ENCODE measurements at places on chromosomes 3 and 15. TPM values are rescaled to one million over a fixed set of nuclear protein-coding genes. Genes with fewer than 3 reads are reported as not detected.

DNA sequence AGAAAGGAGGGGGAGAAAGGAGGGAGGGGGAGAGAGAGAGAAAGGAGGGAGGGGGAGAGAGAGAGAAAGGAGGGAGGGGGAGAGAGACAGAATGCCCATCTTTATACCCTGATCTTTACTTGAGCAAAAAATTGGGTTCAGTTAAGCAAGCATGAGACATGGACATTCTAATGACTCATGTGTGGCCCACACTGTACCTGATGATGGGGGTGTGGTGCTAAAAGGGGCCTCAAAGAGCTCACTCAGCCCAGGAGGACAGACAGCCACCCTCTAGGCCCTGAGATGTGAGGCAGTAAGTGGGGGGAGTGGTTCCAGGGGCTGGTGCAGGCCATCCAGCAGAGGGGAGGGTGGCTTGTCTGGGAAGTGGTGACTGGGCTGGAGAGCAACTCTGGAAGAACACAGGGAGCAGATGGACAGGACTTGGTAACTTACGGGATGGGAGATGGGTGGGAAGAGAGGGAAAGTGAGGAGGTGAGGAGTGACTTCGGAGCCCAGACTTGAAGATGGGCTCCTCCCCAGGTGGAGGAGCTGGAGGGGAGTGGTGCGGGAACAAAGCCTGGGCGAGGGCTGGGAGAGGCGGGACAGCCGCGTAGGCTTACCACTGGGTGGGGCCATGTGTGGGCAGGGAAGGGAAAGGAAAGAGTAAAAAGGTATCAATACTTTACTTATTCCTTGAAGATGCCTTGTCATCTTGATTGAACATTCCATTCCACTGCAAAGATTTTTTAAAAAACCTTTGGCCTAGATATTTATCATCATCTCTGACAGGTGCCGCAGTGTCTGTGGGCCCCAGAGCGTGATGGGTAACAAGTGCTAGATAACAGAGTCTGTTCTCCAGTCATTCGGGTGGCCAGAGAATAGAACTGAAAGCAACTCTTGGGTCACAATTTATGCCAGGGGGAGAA lies 32.3 kb downstream of the TSPAN3 start:
- no peak overlapping the region for H3K4me3 ChIP-seq
- no peak for DNase-seq
- H3K36me3 ChIP-seq: peaks cover 35% of the 10 kb centered on the region
- H3K27ac ChIP-seq: no peak overlapping the region
- no peaks in the 10 kb centered on the region for H3K27me3 ChIP-seq

DNA sequence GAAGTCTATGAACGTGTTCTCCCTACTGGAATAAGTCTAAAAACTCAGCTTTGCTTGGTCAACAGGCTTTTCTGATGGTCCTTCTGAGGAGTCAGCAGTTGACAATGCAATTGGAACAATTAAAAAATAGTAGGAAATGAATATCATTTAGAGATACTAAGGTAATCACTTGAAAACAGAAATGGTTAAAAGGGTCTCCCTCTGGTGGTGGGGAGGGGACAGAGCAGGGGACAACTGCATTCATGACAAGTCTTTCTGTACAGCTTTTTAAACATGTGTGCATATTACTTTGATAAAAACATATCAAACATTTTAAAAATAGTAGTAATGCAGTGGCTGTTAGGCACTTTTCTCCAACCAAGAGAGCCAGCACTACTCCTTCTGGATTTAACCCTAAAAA lies 119.9 kb upstream of the FHIT start:
- H3K4me3 ChIP-seq: no peak overlapping the region
- DNase-seq: no peak
- H3K36me3 ChIP-seq: no peaks in the 10 kb centered on the region
- H3K27ac ChIP-seq: no peak overlapping the region
- no peaks in the 10 kb centered on the region for H3K27me3 ChIP-seq
- H3K4me1 ChIP-seq: no peaks in the 10 kb centered on the region

DNA sequence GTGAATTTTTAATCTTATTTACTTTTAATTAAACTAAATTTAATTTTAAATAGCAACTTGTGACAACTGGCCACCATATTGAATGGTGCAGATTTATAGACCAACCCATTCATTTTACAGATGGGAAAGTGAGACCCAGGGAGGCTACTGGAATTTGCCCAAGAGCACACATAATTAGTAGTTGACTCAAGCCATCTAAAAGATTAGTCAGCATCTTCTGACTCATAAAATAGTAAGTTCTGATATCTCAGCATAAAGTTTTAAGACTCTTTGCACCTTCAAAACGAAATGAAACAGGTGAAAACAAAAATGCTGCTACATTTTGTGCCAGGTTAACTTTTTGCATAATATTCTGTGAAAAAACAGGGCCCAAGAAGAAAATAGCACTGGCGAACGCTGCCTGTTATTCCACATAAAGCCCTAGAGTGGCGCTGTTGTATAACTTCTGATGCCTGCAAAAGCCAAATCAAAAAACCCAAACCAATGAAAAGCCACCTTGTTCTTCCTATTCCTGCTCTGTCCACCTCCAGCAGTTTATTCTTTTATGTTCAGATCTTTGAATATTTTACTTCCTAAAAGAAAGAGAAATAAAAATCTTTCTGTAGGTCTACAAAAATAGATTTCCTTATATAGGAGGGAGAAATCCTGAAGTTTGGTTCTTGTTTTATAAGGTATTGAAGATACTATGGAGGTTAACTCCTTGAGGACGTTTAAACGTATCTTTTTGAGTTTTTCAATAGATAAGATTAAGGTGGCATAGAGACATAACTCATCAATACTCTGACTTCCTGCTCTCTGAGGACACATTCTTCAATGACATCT lies 62.8 kb downstream of the OTOL1 start:
- H3K27ac ChIP-seq: no peak overlapping the region
- H3K27me3 ChIP-seq: no peaks in the 10 kb centered on the region
- H3K4me1 ChIP-seq: no peaks in the 10 kb centered on the region

- no peak overlapping the region for H3K4me3 ChIP-seq
- H3K27me3 ChIP-seq: no peaks in the 10 kb centered on the region
- H3K27ac ChIP-seq: no peak overlapping the region
- no peak for DNase-seq
- H3K36me3 ChIP-seq: no peaks in the 10 kb centered on the region
- no peaks in the 10 kb centered on the region for H3K4me1 ChIP-seq
These were observed 232.6 kb downstream of the TBL1XR1 start for GRCh38 chr3:176964661-176965060.

- H3K36me3 ChIP-seq: no peaks in the 10 kb centered on the region
- H3K4me1 ChIP-seq: peaks cover 3% of the 10 kb centered on the region
- no peak overlapping the region for H3K4me3 ChIP-seq
- DNase-seq: no peak
- no peak overlapping the region for H3K27ac ChIP-seq
- H3K27me3 ChIP-seq: peaks cover 19% of the 10 kb centered on the region
These were observed 2.8 kb upstream of the RHCG start for GRCh38 chr15:89499156-89499555.

GRCh38 chr3:18382760-18383369 lies 42.3 kb downstream of the SATB1 start:
- no peak overlapping the region for H3K27ac ChIP-seq
- no peak overlapping the region for H3K4me3 ChIP-seq
- peaks cover 8% of the 10 kb centered on the region for H3K36me3 ChIP-seq
- no peaks in the 10 kb centered on the region for H3K27me3 ChIP-seq
- DNase-seq: no peak

Gene TNNC1
- total RNA-seq: 7,709 TPM

- peaks cover 48% of the 10 kb centered on the region for H3K4me1 ChIP-seq
- no peak overlapping the region for H3K4me3 ChIP-seq
- H3K27me3 ChIP-seq: no peaks in the 10 kb centered on the region
- peak overlapping the region; percentile 84 for H3K27ac ChIP-seq
- H3K36me3 ChIP-seq: no peaks in the 10 kb centered on the region
These were observed 584.4 kb upstream of the TBL1XR1 start for GRCh38 chr3:177781686-177782161.

Gene OCA2
- not detected for total RNA-seq
